ENCODE measurements at places on chromosomes 13 and 19. TPM values are rescaled to one million over a fixed set of nuclear protein-coding genes. Genes with fewer than 3 reads are reported as not detected.

The KCNJ14 gene
- 0.20 TPM for polyA plus RNA-seq

DNA sequence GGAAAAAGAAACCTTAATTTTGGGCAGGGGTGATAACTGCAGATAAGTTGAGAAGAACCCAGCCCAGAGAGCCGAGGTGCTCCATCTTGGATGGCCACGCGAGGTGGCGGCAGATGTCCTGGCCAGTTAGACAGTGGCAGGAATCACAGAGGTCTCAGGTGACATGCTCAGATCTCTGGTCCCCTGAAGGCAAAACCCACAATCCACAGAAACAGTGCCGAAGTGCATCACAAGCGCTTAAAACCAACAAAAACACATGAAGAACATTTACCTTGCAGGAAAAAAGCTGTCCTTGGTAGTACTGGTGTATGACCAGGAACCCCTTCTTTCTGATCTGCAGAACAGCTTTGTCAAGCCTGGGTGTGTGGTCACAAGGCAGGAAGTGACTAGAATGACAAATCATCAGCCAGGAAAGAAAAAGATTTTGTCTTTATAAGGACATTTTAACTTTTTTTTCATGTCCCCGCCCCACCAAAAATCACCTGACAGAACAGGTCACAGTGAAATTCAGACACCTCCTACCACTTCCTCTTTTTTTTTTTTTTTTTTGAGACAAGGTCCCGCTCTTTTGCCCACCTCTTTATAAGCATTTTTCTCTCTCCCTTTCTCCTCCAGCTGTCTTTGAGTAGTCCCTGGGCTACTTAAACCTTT lies at the start of gene LCP1:
LCP1 (minus strand) TSS at position 338 of the 651 bp plus-strand sequence. CDS start 22,515 bp downstream, outside the sequence.
- DNase-seq: no peak

The B3GNT8 gene
- 0.29 TPM for polyA plus RNA-seq

DNA sequence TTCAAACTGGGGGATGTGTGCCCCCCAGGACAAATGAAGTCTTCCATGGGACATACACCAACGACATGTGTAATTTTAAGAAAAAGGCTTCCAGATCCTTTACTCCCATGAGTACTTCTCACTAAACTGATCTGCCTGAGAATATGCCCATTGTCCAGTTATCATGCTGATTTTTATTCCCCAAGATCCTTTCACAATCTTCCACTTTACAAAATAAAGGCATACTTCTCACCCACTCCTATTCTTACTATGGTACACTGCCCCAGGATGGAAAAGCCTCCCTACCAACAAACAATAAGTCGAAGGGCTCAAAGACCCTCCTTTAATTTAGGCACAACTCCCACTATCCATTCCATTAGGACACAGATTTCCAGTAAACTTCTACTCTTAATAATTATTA lies 3.5 kb downstream of the SPART start:
- no peak for DNase-seq

- DNase-seq: no peak
Observed at GRCh38 chr13:47726394-47726793, 274.7 kb downstream of the SUCLA2 start.

DNA sequence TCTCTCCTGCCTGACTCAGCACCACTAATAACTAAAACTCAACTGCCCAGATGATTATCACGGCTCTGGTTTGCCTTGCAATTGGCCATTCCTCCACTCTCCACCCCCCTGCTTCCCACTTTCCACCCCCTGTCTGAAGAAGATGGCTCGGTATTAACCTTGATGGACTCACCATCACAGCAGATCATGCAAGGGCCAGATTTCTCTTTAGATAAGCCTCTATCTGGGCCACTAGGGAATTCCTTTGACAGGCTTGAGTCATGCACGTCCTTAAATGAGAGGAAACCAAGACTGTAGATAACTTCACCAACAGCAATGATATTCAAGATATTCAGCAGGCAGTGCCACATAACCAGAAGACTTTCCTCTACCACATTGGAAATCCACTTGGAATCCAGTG lies 131.1 kb upstream of the NBEA start:
- no peak for DNase-seq

- DNase-seq: no peak
Observed at GRCh38 chr13:108728370-108728769, 99.0 kb downstream of the MYO16 start.

- peak; percentile 92 for DNase-seq
Observed at GRCh38 chr19:55486971-55487923, 989 bp upstream of the SSC5D start.

DNA sequence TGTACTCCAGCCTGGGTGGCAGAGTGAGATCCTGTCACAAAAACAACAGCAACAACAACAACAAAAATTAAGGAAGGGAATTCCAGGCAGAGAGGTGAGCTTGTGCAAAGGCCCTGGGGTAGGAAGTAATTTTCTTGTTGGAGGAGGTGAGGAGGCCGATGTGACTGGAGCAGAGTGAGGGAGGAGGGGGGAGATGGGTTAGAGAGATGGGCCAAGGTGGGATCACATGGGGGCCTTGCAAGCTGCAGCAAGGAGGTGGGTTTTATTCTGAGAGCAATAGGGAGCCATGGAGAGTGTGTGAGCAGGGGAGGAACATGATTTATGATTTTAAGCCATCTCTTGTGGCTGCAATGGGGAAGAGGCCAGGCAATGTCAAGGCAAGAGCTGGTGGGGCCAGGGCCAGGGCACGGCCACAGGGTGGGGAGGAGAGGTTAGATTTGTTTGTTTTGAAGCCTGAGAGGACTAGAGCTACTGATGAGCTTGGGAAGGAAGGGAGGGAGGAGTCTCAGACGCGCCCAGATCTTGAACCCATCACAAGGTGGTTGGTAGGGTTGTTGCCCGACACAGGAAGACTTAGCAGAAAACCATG lies 12.5 kb upstream of the COMP start:
- no peak for DNase-seq

- DNase-seq: no peak
Observed at GRCh38 chr19:3844596-3844995, 24.2 kb downstream of the ZFR2 start.

The APOC1 gene
- 4.9 TPM for polyA plus RNA-seq

GRCh38 chr13:98664924-98665637 lies 87.4 kb downstream of the SLC15A1 start:
- no peak for DNase-seq

DNA sequence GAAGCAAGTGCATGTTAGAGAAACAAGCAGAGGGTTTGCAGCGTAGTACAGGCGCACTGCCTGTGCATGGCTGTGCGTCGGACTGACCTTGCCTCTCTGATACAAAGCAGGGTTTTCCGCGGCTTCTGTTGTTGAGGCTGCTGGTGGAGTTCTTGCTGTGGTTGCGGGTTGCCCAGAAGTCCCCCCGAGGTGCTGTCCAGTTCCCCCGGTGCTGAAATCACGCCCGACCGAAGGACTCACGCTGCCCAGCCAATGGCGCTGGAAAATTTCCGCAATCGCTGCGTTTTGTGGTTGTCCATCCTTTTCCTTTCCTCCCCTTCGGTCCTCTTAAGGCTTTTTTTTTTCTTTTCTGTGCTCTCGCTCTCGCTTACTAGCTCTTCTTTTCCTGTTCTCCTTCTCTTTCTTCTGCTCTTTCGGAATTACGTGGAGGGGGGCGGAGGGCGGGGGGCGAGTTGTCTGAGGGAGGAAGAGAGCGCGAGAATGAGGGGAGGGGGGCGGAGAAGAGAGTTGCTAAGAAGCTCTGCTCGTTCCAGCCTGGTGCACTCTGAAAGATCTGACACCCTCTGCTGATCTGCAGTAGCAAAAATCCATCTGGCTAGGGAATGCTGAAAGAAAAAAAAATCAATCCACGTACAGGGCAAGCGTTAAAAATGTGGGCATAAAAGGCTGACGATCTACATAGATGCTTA lies at the start of gene SLITRK1:
SLITRK1 (minus strand) TSS at position 558 of the 689 bp plus-strand sequence. CDS start 967 bp downstream, outside the sequence.
- DNase-seq: peak; percentile 42

DNA sequence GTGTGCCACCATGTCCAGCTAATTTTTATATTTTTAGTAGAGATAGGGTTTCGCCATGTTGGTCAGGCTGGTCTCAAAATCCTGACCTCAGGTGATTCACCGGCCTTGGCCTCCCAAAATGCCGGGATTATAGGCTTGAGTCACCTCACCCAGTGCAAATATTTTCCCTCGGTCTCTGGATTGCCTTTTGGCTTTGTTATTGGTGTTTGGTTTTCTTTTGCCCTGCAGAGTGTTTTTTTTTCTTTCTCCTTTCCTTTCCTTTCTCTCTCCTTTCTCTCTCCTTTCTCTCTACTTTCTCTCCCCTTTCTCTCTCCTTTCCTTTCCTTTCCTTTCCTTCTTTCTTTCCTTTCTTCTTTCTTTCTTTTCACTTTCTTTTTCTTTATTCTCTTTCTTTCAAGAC lies 33.2 kb downstream of the KDM4B start:
- DNase-seq: no peak
